ENCODE measurements at places on chromosomes 5 and 9.

DNA sequence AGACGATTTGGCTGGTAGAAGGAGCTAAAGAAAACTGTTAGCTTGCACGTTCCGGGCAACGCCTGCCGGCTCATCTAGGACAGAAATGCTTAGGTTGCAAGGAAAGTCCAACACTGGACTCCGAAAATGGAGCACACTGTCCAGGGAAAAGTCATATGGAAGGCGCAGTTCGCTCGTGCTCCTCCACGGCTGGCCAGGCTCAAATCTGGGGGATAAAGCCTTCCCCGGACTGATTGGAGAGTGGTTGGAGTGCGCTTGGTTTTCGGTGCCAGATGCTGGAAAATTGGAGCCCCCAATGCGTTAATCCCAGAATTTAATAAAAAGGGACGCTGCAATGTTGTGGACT, 955 bp downstream of the CDH6 start:
- no peak for DNase-seq

DNA sequence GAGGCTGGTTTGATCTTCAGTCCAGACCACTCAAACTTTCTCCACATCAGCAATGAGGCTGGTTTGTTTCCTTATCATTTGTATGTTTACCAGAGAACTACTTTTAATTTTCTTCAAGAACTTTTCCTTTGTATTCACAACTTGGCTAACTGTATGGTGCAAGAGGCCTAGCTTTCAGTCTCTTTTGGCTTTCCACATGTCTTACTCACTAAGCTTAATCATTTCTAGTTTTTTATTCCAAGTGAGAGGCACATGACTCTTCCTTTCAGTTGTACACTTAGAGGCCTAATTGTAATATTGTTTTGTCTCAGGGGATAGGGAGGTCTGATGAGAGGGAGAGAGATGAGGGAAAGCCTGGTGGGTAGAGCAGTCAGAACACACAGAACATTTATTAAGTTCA, 554.0 kb upstream of the ARRDC3 start:
- DNase-seq = no peak

- DNase-seq = no peak
Observed at GRCh38 chr5:39138892-39139291, 64.7 kb upstream of the RICTOR start.

DNA sequence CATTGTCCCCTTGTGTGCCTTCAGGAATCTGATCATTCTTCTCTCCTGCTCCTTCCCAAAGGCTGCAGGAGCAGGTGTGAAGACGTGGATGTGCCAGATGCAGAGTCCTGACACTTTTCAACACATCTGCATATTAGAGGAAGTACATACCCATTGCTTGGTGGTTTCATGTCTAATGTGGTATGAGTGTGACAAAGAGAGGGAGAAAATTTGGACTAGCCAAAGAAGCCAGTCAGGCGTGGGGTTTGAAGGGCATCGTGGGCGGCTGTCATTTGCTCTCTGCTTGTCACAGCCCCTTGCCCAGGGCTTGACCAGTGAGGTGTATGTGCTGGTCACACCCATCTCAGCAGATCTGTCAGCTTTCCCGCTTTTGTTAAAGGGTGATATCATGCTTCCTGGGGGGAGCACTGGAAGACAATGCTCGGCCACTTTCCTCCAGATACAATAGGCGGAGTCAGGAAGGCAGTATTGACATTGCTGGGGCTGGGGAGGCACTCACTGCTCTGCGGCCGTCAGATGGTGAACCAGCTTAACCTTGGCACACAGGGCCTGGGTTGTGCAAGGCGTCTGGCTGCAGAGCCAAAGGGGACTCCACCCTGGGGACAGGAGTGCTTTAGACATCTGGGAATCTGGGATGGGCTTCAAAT, 8.6 kb downstream of the TEK start:
- peak; percentile 73 for DNase-seq

- DNase-seq = no peak
Observed at GRCh38 chr5:146026307-146027010, 78.9 kb downstream of the PLAC8L1 start.

GRCh38 chr5:174427304-174427703, 297.1 kb upstream of the MSX2 start:
- no peak for DNase-seq

DNA sequence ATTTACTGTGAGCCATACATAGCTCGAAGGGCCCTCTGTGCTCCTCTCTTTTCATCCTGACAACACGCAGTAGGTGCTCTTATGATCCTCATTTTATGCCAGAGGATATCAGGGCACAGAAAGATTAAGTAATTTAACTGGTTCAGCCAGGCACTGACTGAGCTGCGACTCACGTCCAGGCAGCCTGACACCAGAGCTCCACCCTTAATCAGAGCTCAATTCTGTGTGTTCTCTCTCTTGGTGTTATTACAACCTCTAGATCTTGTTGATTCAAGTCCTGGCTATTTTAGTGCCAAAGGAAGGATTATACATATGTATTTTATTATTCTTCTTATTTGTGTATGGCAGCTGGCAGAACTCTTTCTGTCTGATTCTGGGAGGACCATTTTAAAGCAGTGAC, 59.7 kb downstream of the OSMR start:
- no peak for DNase-seq

GRCh38 chr5:76177978-76178377, 94.8 kb downstream of the SV2C start:
- no peak for DNase-seq
